C1 segment of cervical spinal cord (tissue), 14 donors: ENCODE measurements at places on chromosomes 12 and 14.

GRCh38 chr12:50402264-50403000 is 1.7 kb downstream of the LARP4 start:
- no peak for DNase-seq

- no peak for DNase-seq
Measured at GRCh38 chr12:110591451-110592051, 8.4 kb upstream of the PPTC7 start.

GRCh38 chr12:45730348-45731189 is 1.1 kb downstream of the ARID2 start:
- DNase-seq, result peak; percentile 5

GRCh38 chr12:23827353-23827752 is 122.1 kb downstream of the SOX5 start:
- no peak for DNase-seq

GRCh38 chr12:128140551-128140950 is 126.4 kb upstream of the TMEM132C start:
- no peak for DNase-seq

- no peak for DNase-seq
Measured at GRCh38 chr14:24256960-24257359, 6.0 kb downstream of the TGM1 start.

- no peak for DNase-seq
Measured at GRCh38 chr14:35043046-35043445, 3.0 kb upstream of the FAM177A1 start.

DNA sequence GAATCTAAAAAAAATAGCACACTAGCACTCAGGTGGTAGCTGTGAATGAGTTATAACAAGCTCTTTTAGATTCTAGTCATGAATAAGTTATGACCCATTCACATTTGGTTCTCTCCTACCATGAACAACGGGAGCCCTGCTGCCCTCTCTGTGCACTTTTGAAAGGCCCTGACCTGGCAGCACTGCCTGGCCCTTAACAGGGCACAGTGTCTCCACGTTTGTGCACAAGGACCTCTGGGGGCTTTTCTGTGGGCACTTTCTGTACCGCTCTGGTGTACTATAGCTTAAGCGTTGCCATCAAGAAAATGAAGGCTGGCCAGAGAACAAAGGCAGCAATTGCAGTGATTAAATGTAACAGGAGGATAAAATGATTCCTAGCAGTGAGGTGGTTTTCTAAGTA is 21.2 kb downstream of the CCDC92 start:
- no peak for DNase-seq

DNA sequence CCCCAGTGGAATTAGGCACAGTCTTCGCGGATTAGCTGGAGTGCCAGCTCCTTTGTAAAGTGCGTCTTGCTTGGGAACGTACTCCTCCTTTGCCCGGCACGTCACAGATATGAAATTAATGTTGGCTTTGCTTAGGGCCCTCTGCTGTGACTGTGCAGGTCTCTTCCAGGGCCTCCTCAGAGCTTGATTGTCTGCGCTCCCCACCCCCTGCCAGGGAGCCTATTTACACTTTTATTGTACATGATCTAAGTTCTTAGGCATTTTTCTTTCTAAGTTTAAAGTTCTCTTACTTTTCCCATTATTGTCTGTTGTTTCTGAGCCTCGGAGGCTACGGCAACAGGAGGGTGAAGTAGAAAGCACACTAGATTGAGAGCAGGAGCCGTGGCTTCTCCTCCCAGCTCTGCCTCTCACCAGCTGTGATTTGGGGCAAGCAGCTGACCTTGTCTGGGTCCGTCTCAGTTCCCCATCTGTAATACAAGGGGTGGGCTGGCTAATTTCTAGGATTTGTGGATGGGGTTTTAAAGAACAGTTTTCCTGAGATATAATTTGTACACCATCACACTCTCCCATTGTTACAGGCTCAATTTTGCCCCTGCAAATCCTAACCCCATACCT is 81.8 kb downstream of the TSPAN9 start:
- no peak for DNase-seq

- DNase-seq, result peak; percentile 61
Measured at GRCh38 chr14:73143003-73143402, 6.7 kb downstream of the PSEN1 start.

GRCh38 chr12:24901576-24902461 is 47.1 kb downstream of the BCAT1 start:
- DNase-seq, result peak; percentile 30

DNA sequence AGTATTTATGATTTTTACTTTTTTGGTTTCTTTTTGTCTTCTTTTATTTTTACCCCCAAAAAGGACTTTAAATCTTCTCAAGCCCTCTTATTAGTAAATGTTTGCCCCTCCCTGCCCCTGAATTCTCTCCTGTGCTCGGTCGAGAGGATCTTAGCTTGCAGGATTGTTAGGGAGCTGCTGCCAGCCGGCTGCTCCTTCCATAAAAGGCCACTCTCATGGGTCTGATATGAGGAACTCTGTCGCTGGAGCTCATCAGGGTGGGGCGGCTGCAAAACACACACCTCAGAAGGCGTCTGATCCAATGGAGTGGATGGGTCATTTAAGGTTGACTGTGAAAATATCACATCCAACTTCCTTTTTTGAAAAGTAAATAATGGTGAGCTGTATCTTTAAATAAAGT is 8.5 kb downstream of the LTBR start:
- no peak for DNase-seq

DNA sequence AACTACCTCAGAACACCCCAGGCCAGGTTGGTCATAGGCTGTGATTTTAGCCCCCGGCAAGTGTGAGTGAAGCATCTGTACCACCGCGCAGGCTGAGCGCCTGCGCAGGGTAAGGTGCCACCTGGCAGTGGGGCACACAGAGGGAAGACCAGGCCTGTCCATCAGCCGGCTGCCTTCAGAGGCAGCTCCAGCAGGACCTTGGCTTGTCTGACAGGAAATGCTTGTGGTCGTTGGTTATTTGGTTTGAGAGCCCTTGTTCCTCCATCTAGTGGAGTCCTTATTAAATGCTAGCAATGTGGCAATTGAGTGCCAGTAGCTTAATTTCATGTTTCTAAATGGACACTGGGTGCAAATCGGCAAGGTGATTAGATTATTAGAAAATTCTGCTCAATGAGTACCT is 27.5 kb downstream of the SLC25A29 start:
- no peak for DNase-seq

DNA sequence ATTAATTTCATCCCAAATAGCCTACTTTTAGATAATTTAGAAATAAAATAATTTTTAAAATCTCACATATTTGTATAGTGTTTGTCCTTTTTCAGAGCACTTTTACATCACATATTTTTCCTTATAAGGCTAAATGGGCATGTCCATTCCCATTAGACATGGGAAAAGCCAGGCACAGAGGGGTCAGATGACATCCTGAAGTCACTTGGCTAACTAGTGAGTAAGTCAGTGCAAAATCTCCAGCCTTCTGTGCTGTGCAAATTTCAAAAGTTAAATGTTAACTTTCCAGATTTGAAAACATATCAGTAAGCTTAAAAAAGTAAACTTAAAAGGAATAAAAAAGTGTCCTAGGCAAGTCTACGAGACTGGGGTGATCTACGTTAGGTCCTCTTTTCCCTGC is 117.4 kb downstream of the EMP1 start:
- no peak for DNase-seq

GRCh38 chr14:74245292-74245691 is 6.0 kb downstream of the VSX2 start:
- no peak for DNase-seq

- DNase-seq, result no peak
Measured at GRCh38 chr12:96892104-96892503, 15.0 kb upstream of the NEDD1 start.

DNA sequence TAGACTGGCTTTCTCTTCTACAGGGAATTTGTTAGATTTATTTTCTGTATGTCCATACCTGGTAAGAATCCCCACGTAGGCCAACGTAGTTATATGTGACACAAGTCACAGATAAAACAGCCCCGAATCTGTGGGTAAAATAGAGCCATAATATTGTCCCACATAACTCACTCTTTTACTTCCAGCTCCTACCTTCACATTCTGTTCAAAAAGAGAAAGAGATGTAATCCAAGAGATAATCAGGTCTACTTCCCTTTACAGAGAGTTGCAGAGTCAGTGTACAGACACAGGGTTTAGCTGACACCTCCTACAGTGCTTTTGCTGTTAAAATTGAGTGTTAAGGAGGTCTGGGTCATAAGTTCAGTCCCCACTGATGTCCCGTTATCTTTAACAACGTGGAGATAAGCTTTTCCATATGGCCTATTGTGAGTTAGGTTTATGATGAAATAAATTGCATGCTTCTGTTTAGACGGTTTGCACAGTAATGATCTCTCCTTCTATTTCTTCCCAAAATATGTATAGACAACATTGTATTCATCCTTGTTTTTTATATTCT is 446.5 kb downstream of the ADAMTS20 start:
- DNase-seq, result no peak

DNA sequence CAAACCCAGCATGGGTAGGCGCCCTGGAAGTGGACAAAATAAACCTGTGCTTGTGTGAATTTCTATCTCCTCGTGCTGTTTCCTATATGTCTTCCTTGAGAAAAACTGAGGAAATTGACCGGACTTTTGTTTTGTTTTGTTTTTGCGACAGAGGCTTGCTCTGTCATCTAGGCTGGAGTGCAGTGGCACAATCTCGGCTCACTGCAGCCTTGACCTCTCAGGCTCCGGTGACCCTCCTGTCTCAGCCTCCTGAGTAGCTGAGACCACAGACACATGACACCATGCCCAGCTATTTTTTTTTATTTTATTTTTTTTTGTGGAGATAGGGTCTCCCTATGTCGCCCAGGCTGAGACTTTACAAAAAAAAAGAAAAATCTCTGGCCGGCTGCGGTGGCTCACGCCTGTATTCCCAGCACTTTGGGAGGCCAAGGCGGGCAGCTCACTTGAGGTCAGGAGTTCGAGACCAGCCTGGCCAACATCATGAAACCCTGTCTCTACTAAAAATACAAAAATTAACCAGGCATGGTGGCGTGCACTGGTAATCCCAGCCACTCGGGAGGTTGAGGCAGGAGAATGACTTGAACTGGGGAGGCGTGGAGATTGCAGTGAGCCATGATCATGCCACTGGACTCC is 22.5 kb upstream of the MIA2 start:
- no peak for DNase-seq

DNA sequence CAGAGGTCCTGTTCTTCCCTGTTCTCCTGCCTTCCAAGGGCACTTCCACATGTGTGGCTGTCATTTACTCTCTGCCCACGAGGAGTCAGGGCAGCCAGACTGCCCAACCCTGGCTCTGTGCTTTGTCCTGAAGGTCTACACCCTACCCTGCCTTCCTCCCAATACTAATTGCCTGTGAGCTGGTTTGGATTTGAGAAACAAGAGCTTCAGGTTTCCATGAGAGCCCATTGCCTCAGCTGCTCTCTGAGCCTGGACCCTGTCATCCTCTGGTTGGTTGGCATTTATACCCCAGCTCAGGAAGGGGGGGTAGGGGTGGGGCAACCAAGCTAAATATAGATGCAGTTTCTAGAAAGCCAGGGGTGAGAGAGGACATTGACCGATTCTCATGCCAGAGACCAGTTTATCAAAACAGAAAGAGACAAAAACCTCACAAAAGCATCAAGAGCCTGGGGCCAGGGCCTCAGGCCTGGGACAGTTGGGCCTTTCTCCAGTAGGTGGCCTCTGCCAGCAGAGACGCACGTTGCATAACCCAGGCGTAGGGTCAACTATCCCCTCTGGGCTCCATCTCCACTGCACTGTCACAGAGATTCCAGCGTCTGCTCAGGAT is 34.5 kb downstream of the VDR start:
- no peak for DNase-seq

GRCh38 chr12:27331927-27332324 is 710 bp upstream of the BMAL2 start:
- no peak for DNase-seq

GRCh38 chr12:89225401-89225800 is 126.9 kb downstream of the DUSP6 start:
- no peak for DNase-seq

DNA sequence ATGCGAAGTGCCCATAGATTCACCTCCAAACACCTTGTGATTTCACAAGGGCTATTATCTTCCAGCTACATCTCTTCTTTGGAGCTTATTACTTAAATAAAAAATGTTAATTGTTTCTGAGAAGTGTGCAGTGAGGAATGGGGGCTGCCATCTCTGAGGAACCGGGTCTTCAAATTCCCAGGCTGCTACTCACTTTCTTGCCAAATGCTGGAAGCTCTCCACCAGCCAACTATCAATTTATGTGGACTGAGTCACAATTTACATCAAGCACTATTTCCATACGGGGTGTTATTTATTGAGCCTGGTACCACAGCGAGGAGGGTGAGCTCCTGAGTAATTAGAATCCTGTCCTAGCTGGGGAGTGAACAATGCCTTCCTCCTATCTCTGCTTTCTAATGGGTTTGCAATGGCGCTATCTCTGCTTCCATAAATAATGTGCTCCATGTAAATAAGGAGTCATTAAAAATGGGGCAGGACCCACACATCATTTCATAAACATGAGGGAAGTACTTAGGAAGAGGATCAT is 898.3 kb downstream of the VRK1 start:
- no peak for DNase-seq

DNA sequence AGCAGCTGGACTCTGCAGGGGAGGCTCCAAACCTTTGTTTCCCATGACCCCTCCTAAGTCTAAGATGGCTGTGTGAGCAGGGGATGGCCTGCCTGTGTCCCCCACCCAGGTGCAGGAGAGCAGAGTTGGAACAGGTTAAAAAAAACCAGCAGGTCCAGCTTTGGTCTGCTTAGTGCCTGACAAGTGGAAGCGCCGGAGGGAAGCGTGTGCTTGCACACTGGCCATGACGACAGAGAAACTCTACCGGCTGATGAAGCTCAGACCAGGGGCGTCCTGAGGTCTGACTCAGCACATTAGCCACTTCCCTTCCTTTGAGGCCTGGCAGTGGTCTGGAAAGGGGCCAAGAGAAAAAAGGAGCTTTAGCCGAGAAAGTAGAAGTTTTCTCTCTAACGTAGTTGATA is 280.1 kb downstream of the VRK1 start:
- DNase-seq, result peak; percentile 32

- no peak for DNase-seq
Measured at GRCh38 chr14:74514471-74514941, 20.9 kb downstream of the ISCA2 start.

GRCh38 chr12:59431266-59431665 is 164.6 kb upstream of the SLC16A7 start:
- DNase-seq, result no peak

DNA sequence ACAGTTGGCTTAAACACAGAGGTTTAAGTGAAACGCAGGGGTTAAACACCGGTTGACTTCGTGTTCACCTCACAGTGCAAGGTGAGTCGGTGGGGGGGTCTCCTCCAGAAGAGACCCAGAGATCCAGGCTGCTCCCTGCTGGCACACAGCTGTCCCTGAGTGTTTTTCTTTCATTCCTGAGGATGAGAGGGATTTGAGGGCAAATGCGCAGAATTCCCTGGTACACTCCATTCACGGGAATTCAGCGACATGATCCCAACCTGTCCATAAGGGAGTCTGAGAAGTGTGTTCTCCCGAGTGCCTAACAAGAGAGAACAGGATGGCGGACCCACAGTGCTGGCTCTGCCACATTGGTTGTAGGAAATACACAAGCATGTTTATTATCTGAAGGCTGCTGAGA is 107.2 kb upstream of the ESRRB start:
- DNase-seq, result no peak
